ENCODE measurements at places on chromosomes 13 and 19.

- no peak for DNase-seq
Observed at GRCh38 chr13:94706101-94706842, 6.1 kb downstream of the SOX21 start.

GRCh38 chr13:59979589-59979988, 184.1 kb downstream of the DIAPH3 start:
- no peak for DNase-seq

DNA sequence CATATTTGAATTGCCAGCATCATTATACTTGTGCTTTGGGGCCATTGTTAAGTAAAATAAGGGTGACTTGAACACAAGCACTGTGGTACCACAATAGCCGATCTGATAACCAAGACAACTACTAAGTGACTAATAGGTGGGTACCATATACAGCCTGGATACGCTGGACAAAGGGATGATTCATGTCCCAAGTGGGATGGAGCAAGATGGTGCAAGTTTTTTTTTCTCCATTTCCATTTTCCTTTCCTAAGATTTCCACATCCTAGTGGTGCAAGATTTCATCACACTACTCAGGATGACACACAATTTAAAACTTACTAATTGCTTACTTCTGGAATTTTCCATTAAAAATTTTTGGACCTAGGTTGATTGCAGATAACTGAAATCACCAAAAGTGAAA, 15.1 kb downstream of the BRCA2 start:
- no peak for DNase-seq

DNA sequence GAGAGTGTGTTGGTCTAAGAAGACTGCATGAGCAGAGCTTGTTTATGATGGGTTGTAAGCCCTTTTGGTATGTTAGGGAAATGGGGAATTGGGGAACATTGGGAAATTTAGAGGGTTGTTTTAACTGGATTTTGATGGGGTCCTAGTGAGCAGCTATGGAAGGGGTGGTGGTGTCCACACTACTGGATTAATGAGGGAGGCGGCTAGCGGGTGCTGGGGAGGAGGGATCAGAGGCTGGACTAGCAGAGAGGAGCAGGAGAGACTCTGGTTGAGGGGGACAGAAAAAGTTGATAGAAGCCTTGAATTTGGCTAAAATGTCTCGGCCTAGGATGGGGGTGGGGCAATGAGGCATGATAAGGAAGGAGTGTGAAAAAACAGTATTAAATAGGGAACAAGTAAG, 1369.1 kb downstream of the UQCRFS1 start:
- DNase-seq = no peak

DNA sequence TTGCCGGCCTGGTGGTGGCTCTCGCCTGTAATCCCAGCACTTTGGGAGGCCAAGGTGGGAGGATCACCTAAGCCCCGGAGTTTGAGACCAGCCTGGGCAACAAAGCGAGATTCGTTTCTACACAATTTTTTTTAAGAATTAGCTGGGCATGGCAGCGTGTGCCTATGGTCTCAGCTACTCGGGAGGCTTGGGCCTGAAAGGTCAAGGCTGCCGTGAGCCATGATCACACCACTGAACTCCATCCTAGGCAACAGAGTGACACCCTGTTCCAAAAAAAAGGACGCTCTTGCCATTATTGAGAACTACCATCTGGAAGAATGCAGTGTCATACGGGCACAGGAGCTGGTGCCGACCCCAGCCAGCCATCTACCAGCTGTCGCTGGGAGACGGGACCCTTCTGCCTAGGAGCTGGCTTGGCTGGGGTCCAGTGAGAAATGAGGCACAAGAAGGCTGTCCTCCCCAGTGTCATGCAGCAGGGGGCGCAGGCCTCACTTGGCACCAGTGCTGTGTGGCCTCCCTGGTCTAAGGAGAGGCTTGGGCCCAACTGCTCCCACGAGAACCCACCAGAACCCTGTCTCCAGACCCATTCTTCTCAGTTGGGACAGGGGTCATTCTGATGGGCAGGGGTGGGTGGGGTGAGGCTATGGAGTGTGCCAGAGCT, 12.2 kb upstream of the RELB start:
- DNase-seq = peak; percentile 29

GRCh38 chr19:42683917-42684513, 56.3 kb downstream of the PSG3 start:
- DNase-seq = no peak

DNA sequence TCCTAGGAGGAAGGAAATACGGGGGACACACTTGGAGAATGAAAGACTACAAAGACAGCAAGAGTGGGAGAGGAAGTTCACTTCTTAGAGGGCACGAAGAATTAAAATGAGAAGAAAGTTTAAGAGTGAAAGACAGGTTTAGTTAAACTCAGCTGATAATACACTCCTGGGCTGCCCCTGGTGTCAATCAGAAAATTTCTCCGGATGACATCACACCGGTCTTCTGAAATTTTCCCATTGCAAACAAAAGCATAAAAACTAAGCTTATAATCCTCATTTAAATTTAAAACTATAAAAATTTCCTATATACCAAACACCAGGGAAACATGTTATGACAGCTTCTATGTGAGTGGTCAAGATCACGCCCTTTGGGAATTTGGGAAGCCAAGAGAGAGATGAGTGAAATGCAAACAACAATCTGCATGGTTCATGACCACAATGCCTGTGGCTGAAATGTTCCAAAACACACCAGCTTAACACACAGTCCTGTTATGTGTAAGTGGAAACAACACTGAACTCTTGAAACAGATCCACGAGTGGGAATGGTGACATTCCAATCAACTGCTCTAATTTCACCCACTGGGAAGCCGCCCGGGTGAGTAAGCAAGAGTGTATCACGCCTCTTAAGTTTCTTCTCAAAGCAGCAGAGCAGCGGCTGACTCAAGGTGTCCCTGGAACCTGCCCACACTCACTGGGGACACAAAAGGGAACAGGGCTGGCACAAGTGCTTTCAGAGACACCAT, 49.0 kb downstream of the BRD4 start:
- DNase-seq = no peak
